Omental fat pad (tissue), 4 donors: ENCODE measurements at places on chromosomes 7 and 10.

GRCh38 chr10:87740254-87740655 is 77.8 kb downstream of the ATAD1 start:
- no peak for DNase-seq

DNA sequence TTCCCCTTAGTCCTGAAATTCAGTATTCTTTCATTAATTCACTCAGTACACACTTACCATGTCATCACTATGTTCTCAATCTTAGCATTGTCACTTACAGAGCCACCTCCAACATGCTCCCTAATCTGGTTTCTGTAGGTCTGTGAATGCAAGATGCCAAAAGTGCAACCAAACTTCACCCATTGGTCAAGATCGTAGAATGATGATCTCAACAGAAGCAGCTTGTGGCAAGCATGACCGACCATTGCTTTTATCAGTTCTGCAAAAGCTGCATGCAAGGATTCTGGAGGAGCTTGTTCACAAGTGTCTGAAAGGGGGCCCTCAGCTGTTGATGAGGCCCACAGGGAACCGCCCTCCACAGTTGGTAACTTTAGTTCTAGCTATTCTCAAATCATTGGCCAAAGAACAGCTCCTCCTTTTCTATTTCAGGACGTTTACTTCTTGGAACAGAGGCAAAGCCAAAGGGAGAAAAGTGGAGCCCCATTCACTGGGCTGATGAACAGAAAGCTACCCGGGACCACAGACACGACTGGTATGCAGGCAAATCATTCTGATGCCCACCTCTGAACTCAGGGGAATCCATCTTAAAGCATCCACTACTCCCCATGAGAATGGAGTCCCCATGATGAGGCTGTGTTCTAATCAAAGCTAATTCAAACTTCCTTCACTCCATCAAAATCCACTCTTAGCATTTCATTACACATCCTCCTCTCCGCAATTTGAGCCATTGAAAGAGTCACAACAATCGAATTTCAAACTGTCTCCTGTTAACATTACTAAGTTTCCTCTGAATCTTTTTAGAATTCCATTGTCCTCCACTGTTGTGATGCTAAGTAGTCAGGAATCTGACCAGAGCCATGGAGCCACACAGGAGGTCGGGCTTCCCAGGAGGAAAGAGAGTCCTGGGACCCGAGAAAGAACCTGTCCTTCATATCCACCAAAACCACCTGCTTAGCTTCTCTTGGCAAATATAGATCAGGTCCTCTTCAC is 13.9 kb downstream of the GRB10 start:
- DNase-seq, result no peak

DNA sequence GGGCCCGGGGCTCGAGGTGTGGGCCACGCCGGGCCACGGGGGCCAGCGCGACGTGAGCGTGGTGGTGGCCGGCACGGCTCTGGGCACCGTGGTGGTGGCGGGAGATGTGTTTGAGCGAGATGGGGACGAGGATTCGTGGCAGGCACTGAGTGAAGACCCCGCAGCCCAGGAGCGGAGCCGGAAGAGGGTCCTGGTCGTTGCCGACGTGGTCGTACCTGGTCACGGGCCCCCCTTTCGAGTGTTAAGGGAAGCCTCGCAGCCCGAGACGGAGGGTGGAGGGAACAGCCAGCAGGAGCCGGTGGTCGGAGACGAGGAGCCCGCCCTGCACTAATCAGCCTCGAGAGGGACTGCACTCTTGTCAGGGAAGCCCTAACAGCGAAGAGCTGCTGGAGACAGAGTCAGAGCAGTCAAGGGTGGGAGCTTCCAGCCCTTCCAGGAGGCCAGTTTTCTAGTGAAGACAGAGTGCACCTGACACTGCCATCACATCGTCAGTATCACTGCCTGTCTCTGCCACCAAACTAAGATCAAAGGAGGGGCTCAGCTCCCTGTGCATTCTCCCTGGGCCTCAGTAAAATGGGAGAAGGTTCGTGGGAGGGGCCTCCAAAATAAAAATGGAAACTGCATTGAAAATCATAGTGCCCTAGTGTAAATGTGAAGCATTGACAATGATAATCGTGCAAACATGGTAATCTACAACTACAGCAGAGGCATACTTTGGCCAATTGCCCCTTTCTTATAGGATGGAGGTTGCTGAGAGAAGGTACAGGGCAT is 1.3 kb downstream of the MBLAC1 start:
- DNase-seq, result no peak

GRCh38 chr7:1758859-1759521 is 88.9 kb downstream of the ELFN1 start:
- no peak for DNase-seq

DNA sequence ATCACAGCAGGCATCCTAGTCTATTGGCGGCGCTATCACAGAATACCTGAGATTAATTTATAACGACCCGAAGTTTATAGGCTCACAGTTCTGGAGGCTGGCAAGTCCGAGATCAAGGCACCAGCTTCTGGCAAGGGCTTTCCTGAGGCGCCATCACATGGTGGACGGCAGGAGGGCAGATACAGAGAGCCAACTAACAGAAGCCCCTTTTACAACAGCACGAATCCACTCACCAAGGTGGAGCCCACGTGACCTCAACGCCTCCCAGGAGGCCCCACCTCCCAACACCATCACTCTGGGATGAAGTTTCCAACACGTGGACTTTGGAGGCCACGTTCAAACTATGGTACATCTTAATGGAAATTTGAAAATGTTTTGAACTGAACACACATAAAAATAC is 255.3 kb downstream of the ELFN1 start:
- no peak for DNase-seq

DNA sequence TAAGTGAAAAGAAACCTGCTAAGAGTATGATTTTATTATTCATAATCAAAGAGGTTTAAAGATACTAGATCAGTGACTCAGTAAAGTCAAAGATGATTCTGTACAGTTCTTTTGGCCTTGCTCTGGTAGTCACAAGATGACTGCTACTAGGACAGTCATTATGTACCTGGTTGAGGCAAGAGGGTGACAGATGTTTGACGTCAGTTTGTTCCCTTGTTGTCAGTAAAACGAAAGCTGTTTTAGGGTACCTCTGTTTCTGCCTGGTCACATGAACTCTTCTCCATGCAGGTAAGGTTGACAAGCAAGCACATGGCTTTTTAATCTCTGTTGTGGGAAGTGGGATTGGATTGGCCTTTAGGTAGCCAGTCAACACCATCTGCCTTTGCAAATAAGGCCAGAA is 308.0 kb downstream of the EXOC4 start:
- no peak for DNase-seq

DNA sequence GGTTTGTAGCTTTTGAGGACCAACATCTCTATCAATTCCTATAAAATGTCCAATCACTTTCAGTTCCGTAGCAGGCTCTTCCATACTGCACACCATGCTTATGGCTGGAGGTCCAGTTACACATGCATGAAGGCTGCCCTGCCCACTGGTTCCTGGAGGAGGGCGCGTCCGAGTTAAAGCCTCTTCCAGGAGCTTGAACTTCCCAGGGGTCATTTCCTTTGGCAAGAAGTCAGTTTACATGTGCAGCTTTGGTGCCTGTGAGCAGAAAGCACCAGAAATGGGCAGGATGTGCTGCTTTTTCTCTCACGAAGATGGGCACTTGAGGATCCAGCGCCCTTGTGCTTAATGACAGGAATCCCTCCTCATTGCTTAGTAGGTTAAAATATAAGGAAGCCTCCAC is 17.6 kb upstream of the PHYH start:
- DNase-seq, result no peak

DNA sequence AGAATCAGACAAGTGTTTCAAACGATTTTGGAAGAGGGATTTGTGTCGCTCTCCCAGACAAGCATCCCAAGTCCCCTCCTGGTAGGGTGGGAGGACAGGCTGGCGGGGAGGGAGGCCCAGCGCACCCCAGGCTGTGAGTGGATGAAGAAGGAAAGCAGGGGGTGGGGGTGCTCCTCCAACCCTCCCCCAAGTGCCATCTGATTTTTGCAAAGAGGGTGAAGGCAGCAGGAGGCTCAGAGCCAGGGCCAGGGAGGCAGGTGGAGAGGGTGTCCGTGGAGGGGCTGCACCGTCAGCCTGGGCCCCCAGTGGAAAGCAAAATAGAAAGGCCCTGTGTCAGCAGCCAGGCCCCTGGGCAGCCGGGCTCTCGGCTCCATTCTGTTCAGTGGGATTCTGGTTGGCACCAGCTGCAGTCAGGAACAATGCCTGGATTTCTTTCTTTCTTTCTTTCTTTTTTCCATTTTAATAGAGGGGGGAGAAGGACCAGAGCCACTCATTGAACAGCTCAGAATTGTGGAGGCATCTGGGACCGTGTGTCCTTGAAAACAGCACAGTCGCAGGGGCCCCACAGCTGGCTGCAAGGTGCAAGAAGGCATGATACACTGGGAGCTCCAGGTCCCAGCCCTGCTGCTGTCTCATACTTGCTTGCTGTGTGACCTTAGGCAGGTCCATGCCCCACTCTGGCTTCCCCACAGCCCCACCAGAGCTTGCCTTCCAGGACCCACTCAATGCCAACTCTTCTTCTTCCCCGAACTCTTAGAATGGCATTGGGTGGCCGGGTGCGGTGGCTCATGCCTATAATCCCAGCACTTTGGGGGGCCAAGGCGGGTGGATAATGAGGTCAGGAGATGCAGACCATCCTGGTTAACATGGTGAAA is 7.1 kb upstream of the ZMIZ1 start:
- no peak for DNase-seq

GRCh38 chr7:27685209-27685608 is 22.5 kb upstream of the HIBADH start:
- no peak for DNase-seq

GRCh38 chr7:19621740-19622139 is 87.1 kb downstream of the POLR1F start:
- no peak for DNase-seq

DNA sequence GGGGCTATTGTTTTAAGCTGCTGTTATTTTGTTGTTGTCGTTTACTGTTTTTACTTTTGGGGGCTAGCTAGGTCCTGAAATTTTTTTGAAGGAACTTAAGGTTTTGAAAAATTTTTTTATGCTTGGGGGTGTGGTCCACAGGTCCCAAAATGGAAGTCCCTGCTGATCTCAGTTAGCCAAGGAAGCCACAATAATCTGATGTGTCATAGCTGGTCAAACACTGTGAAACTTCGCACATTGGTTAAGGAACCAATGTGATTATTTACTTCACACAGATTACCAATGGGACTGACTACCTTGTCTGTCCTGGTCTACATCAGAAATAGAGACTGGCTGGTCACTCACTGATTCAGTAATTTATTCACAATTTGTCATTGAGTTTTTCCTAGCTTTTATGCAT is 29.5 kb upstream of the HYCC1 start:
- DNase-seq, result no peak

GRCh38 chr10:116748041-116748440 is 5.7 kb upstream of the HSPA12A start:
- DNase-seq, result no peak

GRCh38 chr7:20696002-20696605 is 80.6 kb downstream of the ABCB5 start:
- DNase-seq, result no peak

- DNase-seq, result no peak
Measured at GRCh38 chr10:130771491-130771946, 540.0 kb downstream of the TCERG1L start.

- no peak for DNase-seq
Measured at GRCh38 chr10:69810097-69810496, 8.4 kb downstream of the COL13A1 start.

GRCh38 chr7:74479961-74480829 is 26.5 kb downstream of the GTF2IRD1 start:
- DNase-seq, result peak; percentile 46

DNA sequence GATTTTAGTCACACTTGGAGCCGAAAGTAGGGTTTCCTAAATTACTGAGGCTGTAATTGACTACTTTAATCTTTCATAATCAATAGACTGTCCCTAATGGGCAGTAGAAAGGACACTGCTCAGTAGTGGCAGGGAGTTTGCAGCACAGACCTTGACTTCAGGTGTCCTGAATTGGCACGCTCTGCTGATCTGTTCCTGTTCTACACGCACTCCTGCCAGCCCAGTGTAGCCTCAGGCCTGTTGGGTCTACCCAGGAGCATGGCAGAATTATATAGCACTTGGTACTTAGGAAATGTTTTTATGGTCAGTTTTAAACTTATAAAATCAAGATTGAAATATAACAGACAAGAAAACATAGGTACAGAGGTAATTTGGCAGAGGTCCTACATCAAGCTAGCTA is 9.0 kb downstream of the EIF4H start:
- DNase-seq, result no peak

DNA sequence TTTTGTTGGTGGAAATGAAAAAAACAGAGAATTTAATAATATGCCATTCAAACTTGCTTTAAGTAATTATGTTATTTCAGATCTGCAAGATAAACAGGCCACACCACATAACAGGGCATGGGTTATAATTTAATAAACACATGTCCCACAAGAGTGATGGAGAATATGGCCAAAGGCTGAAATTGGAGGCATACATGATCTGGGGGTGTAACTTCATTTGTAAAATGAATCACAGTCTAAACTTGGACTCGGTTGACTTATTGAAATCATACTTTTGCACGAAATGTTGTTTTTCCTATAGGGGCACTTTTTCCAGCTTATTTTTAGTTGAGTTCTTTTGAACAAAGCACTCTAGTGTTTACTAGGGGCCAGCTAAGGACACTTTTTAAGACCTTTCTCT is 151.6 kb downstream of the TMEM26 start:
- DNase-seq, result no peak

DNA sequence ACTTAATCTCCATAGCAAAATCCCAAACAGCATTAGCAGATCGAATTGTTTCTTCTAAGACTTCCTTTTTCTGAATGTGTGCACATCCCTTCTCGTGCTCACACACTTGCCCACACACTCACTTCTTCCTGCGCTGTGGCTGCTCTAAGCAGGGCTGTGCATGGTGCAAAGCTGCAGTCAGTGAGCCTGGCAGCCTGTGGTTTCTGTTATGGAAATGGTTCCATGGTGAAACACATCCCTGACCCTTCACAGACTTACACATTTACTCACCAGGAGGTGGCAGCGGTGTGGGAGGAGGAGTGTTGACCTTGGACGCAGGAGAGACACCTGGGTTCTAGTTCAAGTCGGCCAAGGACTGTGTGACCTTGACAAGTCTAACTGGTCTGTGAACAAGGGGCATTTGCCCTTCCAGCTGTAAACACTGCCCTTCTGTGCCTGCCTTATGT is 24.9 kb downstream of the MTURN start:
- no peak for DNase-seq

DNA sequence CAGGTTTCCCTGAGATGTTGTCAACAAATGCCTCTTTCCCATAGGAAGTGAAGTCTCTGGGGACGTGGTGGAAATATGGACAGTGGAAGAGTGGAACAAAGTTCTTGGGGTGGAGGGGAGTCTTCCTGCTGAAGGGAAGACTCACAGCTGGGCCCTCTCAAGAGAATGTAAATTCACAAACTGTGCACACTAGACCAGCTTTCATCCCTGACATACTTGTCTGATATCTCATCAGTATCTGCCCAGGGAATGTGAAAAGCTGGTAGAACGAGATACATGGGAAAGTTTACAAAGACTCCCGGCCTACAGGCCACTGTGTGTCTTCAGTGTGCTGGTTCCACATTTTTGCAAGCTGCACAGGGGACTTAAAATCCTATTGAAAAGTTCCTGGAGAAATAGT is 16.7 kb upstream of the CCDC3 start:
- no peak for DNase-seq

- DNase-seq, result no peak
Measured at GRCh38 chr10:99331207-99331803, 2.1 kb downstream of the CNNM1 start.
